ENCODE measurements at places on chromosomes 5 and 9.
A peak's percentile ranks its signal among the peaks of the same experiment; 100 is the strongest.

DNA sequence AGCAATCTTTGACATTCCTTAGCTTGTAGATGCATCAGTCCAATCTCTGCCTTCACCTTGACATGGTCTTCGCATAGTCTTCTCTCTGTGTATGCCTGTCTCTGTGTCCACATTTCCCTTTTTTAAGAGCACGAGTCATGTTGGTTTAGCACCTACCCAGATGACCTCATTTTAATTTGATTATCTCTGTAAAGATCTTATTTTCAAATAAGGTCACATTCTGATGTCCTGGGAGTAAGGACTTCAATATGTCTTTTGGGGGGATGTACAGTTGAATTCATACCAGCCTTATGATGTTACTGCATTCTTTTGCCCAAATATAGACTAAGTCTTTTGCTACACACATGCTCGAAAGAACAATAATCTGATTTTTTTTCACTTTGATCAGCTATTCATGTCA is 6.9 kb downstream of the KCTD16 start:
- no peak for DNase-seq

DNA sequence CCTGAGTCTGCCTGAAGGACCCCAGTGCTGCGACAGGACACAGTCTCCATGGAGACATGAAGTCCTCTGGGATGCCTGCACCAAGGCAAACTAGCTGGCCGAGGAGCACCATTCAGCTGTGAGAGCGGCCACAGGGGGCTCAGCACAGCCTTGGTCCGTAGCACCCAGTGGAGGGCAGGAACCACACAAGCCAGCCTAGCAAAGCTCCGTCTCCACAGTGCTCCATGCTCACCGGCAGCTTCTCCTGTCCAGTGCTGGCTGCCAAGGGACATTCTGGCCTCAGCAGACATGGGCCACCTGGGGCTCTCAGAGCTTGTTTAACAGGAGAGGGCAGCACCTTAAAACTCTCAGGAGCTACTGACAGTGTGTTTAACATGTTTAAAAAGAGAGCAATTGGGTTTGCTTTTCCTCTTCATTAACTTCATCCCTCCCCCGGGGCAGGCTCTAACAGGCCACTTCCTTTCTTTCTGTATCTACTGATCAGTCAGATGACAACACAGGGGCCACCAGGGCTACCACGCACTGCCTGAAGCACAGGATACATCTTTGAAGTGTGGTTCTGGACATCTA is 57.0 kb downstream of the SECISBP2 start:
- DNase-seq: no peak

DNA sequence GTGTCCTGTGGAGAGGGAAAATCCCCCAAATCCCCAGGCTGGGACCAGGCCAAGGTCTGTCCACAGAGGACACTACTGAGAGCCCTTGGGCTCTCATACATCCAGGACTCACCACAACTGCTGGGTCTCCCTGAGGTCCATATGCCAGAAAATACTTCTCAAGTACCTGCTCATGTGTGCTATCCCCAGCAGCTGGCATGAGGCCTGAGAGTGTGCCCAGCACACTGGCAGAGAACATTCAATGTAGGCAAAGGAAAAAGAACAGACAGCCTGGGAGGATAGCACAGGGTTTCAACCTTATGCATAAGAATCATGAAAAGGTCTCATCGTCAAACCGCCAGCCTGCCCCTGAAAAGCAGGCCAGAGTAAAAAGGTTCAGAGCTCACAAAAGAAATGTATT is 154.1 kb upstream of the TAS2R1 start:
- DNase-seq: no peak

DNA sequence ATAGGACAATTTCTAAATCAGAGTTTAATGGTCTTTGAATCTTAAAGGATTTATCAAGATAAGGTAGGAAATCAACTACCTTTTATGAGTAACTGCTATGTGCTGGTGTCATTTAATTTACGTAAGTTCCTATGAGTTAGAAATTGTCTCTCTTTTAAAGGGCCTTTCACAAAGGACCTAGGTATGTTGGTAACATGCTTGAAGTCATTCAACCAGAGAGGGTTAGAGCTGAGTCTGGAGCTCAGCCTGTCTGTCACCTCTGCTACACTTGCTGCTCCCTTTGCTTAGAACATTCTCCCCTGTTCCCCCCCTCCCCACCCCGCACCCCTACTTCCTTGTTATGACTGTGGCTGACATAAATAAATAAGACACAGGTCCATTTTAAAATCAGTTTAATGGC is 190.3 kb upstream of the SEMA6A start:
- DNase-seq: no peak

GRCh38 chr5:134275822-134276221 is 49.9 kb upstream of the PPP2CA start:
- no peak for DNase-seq

DNA sequence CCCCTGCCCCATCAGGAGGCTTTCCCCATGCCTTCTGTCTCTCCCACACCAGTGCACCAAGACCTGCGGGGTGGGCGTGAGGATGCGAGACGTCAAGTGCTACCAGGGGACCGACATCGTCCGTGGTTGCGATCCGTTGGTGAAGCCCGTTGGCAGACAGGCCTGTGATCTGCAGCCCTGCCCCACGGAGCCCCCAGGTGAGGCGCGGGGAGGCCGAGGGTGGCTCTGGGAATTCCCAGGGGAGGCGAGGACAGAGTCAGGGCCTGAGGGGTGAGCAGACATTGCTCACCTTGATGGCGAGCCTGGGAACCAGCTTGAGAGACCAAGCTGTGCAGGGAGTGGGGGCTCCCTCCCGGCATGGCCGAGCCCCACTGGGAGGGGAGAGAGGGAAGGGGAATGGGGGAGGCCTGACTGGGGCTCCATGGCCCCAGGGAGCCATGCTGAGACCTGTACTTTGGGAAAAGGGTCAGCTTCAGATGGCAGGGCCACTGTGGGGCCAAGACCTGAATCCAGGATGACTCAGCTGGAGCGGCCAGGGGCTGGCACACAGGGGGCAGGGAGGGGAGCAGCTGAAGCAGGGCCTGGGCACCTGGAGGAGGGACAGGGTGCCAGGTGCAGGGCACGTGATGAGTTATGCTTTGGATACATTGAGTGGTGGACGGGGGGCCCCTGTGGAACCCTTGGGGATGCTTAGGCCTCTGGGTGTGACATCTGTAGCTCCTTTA is 35.2 kb downstream of the FAM163B start:
- DNase-seq: no peak

DNA sequence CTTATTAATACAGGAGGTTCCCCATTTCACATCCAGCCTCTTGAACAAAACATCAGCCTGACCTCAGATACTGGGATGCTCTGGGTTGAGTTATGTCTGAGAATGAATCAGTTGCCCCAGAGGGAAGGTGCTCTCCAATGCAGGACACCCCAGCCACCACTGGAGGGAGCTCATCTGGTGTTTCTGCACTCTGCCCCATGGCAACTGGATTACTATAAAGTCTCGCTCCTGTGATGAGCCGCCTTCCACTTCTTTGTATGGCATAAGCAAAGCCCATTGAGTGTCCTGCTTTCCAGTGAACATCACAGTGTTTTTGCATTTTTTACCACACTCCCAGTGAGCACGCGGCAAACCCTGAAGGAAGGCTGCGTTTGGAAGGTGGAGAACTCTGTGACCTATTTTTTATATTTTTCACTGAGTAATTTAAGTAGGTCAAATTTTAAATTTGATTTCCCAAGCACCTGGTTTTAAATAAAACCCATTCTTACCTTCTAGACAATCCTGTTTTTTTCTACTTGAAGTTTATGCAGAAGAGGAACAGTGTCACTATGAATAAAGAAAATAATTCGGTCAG is 176.9 kb upstream of the WWC1 start:
- peak; percentile 65 for DNase-seq

DNA sequence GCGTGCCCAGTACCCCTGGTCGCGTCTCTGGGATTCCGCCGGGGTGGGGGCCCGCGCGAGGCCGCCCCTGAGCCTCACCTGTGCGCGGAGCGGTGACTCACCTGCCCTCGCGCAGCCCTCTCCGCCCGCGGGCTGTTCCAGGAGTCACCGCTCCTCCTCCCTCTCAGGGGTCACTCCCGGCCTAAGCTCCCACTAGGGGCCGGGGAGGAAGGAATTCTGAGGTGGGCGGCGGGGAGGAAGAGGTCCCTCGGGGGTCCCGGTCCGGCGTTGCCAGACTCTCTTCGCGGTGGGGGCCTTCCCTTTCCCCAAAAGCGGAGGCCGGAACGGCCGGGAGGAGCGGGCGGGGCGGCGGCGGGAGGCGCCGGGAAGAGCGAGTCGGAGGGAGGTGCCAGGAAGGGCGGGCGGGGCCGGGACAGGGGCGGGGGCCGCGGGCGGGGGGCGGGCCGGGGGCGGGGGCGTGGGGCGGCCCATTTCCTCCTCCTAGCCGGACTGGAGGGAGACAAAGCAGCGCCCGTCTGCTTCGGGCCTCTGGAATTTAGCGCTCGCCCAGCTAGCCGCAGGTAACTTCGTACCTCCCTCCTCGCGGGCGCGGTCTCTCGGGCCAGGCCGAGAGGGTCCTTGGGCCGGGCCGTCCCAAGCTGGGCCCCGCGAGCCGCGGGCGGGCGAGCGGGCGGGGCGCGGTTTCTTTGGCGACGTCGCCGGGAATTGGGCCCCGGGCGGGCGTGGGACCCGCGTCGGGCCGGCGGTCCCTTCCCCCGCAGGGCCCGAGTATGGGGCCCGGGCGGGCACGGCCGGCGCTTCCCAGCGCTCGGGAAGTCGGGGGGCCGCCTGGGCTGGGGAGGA is at the start of gene CTNNA1:
CTNNA1 (plus strand) TSS at position 475 of the 843 bp plus-strand sequence. CDS start 28,500 bp downstream, outside the sequence.
- DNase-seq: peak; percentile 40

DNA sequence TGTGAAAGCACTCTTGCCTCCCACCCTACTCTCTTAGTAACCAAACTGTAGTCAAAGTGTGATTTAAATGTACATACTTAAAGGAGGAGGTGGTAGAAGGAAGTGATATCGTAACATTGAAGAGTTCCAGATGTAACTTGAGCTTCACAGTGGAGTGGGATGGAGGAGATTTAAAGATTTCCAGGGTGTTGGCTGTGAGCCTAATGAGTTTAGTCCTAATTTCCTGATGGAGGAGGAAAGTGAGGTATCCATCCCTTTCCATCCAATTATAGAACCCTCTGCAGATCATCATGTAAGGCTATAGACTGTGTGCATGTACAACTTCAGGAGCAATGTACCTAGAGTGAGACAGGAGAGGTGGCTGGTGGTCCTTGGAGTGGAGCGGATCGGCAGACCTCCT is 1163.9 kb upstream of the SEMA6A start:
- DNase-seq: no peak

- DNase-seq: no peak
Measured at GRCh38 chr5:178467205-178467567, 123.0 kb downstream of the COL23A1 start.

DNA sequence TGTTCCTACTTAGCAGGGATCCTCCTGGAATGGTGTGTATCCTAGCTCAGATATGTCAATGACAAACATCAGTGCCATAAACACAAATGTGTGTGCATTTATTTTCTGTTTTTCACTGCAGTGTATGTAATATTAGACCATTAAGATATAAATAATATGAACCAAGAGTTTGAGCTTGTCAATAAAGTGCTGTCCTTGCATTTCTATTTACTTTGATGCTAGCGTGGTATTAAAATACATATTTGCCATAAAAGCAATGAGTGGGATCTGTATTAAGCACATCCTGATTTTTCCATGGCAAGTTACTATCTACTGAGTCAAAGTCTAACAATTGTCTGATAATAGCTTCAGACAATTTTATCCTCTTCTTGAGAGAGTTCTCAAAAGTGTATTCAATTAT is 157.6 kb downstream of the DIRAS2 start:
- no peak for DNase-seq

GRCh38 chr9:84140535-84141101 is 160.0 kb downstream of the RMI1 start:
- DNase-seq: no peak

DNA sequence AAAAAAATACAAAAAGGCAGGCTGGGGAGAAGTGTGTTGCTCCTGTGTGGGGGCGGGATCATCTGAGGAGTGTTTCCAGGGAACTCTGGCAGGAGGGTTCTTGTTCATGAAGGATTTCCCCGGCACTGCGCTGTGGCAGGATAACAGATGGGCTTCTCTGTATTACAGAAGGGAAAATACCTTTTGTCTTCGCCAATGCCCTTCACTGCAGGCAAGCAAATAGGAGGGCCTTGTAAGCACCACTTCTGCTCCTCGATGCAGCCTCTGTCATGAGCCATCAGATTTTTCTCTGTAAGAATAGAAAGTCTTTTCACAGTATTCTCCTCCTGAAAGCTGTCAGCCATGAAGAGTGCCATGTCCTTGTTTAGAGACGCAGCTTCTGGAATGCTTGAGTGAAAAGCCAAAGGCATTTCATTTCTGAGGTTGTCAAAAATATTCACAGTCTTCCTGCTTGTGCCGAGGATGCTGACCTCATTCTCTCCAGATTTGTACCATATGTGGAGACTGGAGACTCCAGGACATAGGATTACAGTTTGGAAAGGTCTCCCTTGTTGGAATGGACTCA is 294.0 kb downstream of the YTHDC2 start:
- DNase-seq: no peak

DNA sequence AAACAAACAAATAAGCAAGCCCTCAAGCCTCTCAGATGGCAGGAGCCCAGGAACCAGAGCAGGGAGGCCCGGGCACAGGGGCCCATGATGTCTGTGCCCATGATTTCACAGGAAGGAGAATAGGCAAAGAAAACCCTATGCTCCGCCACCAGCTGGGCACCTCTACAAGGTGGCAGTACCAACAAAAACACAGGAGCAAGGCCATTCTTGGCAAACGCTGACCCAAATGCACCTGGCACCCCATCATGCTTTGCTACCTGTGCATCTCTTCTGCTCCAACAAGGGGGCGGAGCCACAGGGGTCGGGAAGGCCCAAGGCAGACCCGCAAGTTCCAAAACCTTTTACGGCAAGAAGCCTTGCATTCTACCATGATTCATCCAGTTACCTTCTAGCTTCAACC is 3.1 kb downstream of the BRD3 start:
- DNase-seq: no peak
